ENCODE measurements at places on chromosomes 6 and 20. TPM values are rescaled to one million over a fixed set of nuclear protein-coding genes. Genes with fewer than 3 reads are reported as not detected.
A peak's percentile ranks its signal among the peaks of the same experiment; 100 is the strongest.

Gene ECT2L
- 0.23 TPM for total RNA-seq

Gene CCM2L
- 11.3 TPM for total RNA-seq

Gene ULBP2
- not detected for total RNA-seq

Gene PHF20
- 49.1 TPM for total RNA-seq

Gene ADGRF4
- 0.42 TPM for total RNA-seq

Gene TPBG
- 118 TPM for total RNA-seq

DNA sequence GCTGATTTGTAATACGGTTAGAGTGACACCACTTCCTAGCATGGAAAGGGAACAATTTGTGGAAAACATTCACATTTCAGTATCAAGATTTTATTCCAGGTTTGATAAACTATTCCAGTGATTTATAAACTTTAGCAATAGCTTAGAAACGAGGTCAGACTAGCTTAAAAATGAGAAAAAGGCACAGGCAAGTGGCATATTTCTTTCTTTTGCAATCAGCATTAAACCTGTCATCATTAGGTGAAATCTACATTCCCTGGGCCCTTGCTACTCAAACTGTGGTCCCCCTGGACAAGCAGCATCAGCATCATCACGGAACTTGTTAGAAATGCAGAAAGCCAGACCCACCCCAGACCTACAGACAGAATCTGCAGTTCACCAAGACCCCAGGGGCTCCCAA is 29.9 kb downstream of the TBC1D7 start:
- DNase-seq: no peak

DNA sequence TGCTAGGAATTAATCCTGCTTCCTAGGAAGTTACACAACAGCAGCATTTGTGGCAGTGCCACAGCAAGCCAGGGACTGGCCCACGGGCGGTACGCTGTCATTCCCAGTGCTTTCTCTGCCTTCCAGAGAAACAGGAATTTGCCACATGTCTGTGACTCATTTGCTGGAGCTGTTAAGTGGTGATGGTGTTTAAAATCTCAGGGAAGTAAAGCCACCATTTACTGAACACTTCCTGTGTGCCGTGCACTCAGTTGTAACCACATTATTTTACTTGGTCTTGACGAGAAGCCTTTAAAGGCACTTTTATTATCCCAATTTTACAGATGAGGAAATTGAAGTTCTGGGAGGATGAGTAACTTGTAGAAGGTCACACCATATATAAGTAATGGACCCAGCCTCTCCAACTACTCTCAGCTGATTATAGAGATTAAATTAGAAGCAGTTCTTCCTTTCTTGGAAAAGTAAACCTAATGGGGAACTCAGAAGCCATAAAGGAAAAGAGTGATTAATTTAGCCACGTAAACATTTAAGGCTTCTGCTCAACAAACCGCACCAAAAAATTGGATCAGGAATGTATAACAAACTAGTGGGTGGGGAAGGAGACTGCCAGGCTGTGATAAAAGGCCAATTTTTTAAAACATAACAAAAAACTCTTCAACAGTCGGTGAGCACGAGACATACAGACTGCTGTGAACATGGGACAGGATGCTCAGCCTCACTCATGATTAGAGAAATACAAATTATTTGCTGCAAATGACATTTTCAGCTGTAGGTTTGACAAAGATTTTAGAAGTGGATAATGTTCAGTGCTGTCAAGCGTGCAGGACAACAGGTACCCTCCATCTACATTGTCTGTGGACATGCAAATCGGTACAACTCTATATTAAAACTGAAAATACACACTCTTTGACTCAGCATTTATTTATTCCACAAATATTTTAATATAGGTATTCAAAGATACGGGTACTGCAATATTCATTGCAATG is 311.2 kb downstream of the NRN1 start:
- DNase-seq: peak; percentile 42

GRCh38 chr6:14765721-14766390 is 480.0 kb upstream of the JARID2 start:
- DNase-seq: no peak

- no peak for DNase-seq
These were observed 156.9 kb downstream of the ARID1B start for GRCh38 chr6:156934069-156934460.

DNA sequence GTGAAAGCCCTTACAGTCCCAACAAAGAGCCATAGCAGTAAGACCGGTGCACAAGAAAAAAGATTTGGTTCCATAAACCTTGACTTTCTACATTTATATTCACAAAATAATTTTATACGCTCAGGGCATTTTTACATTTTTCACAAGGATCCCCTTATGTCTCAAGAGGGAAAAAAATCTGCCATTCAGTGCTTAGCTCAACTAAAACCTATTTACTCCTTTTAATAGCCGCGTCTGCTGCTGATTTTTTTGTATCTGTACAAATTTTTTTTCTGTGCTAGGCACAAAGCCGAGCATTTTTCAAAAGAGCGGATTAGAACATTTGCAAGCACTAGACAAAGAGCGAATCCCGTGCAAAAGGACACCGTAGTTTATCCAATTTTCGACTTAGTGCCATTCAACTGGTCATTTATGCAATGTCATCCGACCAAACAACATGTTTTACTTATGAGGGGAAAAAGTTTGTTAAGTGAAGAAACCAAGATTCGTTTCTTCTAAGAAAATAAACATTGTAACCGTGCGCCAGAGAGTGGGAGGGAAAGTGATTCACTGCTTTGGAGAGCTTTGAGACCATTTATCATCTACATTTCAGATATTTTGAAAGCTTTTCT is 3.7 kb downstream of the TFAP2D start:
- DNase-seq: no peak

DNA sequence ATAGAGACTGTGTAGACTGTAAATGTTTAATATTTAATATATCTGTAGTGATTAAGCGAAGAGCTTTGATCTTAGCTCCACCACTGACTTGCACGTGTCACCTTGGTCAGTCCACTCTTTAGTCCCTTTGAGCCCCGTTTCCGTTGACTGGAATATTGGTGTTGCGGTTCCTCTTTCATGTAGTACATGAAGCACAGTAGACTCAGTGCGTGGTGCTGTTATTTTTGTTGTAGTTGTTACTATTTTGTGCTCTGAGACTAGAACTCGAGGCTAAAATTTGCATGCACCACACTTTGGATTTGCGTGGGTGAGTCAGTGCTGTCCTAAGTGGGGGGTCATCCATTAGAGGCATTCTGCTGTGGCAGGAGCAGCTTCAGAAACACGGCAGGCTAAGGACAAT is 291.4 kb downstream of the QKI start:
- DNase-seq: no peak

DNA sequence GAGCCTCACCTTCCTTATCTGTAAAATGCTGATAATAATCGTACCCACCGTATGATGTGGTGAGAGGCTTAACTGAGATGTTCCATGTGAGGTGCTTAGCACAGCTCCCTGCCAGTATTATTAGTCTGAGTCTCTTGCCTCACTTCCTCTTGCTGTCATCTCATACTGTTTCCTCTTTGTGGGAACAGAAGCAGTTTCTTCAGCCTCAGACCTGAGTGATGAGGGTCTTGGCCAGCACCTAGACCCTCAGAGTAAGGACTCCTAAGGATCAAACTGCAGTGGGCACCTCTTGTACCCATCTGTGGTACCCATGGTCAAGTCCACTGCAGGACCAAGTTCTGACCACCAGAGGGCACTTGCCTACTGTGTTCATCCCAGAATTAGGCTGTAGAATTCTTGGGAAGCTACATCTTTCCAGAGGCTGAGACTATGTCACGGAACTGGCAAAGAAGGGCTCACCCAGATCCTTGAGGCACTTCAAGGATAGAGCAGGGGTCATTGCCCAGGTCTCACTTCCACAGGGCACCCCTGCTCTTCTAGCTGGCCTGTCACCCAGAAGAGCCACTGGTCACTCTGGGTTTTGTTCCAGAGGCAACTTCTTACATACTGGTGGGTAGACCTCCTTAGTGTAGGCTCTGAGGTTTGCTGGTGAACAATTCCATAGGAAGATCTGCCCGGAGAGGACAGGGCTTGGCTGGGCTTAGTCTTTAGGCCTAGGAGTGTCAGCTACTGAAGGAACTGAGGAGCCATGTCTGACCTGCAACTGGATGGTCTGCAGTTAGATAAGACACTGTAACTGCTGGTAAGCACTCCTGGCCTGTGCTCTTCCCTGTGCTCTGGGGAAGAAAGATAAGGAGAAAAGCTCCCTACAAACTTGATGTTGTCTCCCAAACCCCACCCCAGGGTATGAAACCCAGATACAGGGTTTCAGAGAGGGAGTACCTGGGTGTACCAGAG is 20.6 kb upstream of the SGK2 start:
- DNase-seq: no peak

DNA sequence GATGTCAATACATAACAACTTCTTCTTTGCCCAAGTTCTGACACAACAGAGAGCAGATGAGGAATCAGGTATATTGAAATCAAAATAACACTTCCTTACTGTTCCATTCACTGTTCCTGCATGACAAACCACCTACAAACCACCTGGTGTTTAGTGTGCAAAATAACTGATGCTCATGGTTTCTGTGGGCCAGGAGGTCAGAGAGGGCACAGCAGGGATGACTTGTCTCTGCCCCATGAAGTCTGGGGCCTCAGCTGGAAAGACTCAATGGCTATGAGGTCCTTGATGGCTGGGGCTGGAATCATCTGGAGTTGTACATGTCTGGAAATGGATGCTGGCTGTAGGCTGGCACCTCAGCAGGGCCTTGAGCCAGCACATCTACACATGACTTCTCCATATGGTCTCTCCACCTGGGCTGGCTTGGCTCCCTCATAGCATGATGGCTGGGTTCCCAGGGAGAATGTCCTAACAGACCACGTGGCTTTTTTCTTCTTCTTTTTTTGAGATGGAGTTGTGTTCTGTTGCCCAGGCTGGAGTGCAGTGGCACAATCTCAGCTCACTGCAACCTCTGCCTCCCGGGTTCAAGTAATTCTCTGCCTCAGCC is 7.4 kb upstream of the COX4I2 start:
- DNase-seq: no peak

GRCh38 chr20:402496-402885 is 5.6 kb upstream of the RBCK1 start:
- no peak for DNase-seq

GRCh38 chr6:117550078-117550600 is 52.2 kb downstream of the GOPC start:
- DNase-seq: no peak

- no peak for DNase-seq
These were observed 1026.6 kb downstream of the EYS start for GRCh38 chr6:64680446-64680845.

DNA sequence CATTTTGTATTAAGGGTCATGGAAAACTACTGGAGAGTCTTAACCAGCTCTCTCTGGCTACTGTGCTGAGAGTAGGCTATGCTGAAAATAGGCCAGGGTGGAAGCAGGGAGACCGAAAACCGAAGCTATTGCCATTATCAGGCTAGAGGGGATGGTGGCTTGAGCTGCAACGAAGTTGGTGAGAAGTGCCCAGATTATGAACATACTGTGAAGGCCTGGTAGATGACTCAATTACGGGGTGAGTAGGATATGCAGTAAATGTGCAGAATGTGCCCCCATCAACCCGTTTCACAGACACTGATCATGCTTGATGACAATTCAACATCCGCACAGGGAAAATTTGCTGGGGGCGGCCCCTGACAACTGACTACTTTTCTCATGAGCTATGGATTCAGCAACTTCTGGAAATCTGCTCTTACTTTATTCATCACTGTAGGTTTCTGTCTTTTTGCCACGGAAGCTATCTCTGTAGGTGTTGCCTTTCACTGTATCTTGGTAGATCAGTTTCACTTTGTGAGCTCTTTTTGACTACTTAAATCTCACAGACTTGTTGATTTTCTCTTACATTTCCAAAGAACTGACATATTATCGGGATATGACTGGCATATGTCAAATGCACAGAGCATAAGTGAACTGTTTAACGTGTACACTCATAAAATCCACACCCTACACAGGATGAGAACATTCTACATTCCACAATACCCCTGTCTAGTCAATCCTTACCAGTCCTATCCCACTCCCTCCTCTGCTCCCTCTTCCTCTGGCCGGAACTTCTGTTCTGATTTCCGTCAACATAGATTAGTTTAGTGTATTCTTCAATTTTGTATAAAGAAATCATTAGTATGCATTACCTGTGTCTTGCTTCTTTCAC is 15.5 kb upstream of the MEP1A start:
- DNase-seq: no peak

DNA sequence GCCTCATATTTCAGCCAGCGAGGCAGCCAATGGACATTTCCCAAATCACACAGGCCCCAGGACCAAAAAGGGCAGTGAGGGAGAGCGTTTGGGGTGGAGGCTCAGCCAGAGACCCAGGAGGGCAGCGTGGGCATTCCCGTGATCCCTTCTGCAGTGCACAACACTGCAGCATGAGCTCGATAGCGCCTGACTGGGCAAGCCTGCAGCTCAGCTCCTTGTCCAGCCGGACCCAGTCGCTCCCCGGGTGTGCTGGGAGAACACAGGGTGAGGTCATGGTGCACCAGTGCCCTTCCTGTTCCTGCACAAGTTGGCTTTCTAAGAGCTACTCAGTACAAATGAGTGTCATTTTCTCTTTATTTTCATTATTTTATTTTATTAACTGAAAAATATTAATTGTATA is 5.9 kb downstream of the TTLL2 start:
- DNase-seq: no peak

GRCh38 chr6:142906945-142907470 is 38.0 kb downstream of the HIVEP2 start:
- no peak for DNase-seq

DNA sequence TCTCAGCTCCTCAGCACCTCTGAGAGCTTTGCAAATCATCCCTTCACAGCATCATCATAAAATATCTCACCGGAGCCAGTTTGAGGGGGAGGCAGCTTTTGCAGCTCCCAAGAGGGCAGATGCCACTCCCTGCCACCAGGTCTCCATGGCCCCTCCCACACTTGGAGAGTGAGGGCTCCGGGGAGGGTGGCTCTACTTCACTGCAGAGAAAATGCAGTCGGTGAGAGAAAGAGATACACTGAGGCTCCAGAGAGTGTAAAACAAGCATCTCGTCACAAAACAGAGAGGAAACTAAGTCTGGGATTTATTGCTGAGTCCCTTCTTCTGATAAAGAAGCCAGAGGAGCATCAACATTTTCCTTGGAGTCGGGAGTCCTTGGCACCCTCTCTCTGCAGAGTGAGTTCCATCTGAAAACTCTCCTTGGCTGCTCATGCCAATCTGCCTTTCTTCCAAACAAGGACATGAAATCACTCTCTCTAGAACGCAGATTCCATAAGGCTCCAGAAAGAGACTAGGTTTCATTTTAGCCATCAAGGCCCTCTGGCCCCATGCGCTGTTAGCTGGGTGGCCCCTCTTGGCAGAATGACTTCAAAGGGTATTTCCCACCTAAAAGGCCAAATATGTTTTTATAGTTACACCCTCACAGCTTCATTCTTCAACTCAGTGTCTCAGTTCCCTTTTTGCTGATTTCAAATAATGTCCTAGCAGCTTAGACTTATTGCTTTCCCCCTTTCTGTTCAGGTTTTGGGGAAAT is 70.6 kb upstream of the F13A1 start:
- DNase-seq: no peak

DNA sequence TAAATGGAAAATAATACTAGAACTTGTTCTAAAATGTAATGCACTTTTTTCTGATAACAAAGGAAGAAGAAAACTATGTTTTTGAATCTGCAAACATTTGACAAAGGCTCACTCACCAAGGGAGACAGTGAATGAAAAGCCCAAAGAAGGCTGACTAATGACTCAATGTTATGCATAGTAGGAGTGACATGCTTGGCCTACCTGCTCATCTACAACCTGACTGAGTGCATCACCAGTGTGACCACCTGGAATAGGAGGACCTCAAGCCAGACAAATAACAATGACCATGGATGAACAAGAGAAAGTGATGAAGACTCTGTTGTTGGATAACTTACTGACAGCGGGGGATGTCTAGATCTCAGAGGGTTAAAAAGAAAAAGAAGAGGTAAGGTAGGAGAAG is 157.2 kb downstream of the SIM1 start:
- DNase-seq: no peak
